ELR (cell line): ENCODE measurements at places on chromosomes 11 and 22.

DNA sequence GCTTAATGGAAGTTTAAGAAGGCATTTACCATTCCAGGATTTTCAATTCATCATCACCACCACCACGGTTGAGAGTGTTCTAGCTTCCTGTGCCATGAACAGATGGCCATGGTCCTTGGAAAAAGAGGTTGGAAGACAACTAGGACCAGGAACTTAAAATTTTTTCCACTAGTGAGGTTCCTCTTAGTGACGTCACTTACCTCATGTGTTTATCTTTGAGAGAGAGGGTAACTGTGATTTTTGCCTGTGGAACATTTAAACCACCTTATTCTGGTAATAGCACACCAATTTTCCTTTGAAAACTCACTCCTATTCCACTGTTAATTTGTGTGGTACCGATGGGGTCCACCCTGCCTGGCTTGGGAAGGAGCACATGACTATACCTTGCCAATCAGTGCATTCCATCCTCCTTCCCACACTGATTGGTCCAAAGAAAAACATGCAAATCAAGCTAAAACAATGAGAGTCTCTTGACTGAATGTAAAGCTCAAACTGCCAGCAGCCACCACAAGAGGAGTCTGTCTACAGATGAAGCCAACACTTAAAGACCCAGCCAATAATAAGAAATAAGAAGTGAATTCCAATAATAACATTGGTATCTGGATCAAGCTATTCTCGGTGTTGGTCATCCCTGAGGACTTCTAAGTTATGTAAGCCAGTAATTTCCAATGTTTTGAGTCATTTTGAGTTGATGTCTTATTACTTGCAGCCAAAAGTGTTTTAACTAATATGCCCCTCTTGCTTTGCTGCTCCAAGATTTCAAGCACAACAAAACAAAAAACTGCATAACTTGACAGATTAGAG lies 111.8 kb downstream of the MPPED2 start:
- DNase-seq, result no peak

DNA sequence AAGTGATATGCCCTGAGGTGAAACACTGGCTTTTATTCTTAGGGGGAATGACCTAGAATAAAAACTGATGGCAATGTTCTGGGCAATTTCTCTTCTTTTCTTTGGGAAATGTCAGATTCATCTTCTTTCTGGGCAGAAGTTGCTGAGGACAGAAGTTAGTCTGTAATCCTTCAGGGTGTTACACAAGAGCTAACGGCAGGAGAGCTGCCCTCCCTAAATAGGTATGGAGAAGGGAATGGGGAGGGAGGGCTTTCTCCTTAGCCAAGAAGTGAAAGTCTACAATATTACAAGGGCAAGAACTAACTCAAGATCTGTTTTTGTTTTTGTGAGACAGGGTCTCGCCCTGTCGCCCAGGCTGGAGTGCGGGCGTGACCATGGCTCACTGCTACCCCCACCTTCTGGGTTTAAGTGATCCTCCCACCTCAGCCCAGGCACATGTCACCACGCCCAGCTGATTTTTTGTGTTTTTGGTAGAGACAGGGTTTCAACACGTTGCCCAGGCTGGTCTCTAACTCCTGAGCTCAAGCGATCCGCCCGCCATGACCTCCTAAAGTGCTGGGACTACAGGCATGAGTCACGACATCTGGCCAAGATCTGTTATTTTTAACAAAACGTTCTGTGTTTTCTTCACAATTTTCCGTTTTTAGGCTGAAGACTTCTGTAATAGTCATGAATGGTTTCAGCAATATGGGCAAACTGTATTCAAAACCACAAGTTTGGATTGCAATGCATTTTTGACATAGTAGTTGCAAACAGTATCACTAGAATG lies 7.2 kb downstream of the PIWIL4 start:
- DNase-seq, result peak; percentile 42

- DNase-seq, result no peak
Observed at GRCh38 chr11:61340979-61341378, 8.0 kb downstream of the TKFC start.

DNA sequence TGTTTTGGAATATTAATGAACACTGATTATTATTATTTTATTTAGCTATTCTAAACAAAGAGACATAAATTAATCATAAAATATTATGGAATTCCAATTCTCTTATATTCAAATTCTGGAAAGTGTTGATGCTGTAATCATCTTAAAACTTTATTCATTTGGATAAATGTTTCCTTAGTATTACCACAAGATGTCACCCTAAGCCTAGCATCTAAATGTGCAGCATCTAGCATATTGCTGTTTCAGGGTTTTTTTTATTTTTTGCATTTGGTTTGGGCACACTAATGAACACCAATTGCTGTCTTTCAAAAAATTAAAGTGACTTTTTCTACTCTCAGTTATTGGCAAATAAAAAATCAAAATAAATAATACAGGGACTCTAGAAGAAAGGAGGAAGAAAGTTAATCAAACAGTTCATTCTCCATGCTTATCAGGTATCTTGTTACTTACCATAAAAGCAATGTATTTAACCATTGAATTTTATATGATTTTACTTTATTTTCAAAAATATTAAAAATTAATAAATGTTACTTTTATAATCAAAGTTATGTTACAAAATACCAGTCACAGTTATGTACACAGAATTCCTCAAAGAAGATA lies 31.8 kb downstream of the DLG2 start:
- peak; percentile 74 for DNase-seq

GRCh38 chr22:36406721-36407120 lies 19.0 kb upstream of the MYH9 start:
- no peak for DNase-seq

- DNase-seq, result peak; percentile 74
Observed at GRCh38 chr22:25368271-25368670, 148.8 kb downstream of the CRYBB2 start.

- peak; percentile 28 for DNase-seq
Observed at GRCh38 chr11:1453611-1454034, 33.0 kb downstream of the MOB2 start.

GRCh38 chr22:20773793-20774212 lies at the start of gene SERPIND1:
Gene SERPIND1, plus strand, starts transcription at chr22:20774113. Its CDS starts 5,200 bp downstream, at chr22:20779313.
- no peak for DNase-seq

GRCh38 chr11:133197425-133197824 lies 334.9 kb downstream of the OPCML start:
- no peak for DNase-seq

- no peak for DNase-seq
Observed at GRCh38 chr11:15119826-15120225, 5.1 kb downstream of the INSC start.

- no peak for DNase-seq
Observed at GRCh38 chr11:12790861-12791616, 116.8 kb downstream of the TEAD1 start.

- DNase-seq, result no peak
Observed at GRCh38 chr11:95503047-95503446, 272.0 kb upstream of the SESN3 start.

- no peak for DNase-seq
Observed at GRCh38 chr22:37801946-37802309, 5.8 kb upstream of the GCAT start.

DNA sequence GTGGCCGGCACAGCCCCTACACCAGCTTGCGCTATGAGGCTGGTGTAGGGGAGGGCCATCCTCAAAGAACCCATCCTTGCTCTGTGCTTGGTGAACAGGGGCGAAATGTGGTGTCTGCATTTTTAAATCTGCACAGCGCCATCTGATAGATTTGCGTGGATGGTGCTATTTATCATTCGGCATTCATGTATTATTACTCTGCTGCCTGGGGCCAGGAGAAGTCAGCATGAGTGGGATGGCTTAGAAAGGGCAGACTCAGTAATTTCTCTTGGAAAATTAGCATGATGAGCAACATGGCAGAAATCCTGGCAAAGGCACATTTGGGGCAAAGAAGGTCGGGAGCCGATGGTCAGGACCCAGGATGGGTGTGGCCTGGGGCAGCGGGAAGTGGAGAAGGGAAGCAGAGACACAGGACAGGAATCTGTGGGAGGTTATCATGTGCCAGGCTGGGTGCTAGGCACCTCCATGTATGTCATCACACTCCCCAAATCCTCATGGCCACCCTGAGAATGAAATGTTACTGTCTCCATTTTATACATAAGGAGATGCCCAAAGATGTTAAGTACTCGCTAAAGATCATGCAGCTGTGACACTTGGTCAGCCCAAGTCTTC lies 149.0 kb downstream of the CEP164 start:
- DNase-seq, result no peak

GRCh38 chr11:95093548-95093947 lies 3.9 kb downstream of the ENDOD1 start:
- DNase-seq, result no peak

GRCh38 chr11:47891886-47892285 lies 43.7 kb upstream of the NUP160 start:
- DNase-seq, result no peak

GRCh38 chr11:133997554-133997953 lies 40.8 kb upstream of the IGSF9B start:
- DNase-seq, result no peak

DNA sequence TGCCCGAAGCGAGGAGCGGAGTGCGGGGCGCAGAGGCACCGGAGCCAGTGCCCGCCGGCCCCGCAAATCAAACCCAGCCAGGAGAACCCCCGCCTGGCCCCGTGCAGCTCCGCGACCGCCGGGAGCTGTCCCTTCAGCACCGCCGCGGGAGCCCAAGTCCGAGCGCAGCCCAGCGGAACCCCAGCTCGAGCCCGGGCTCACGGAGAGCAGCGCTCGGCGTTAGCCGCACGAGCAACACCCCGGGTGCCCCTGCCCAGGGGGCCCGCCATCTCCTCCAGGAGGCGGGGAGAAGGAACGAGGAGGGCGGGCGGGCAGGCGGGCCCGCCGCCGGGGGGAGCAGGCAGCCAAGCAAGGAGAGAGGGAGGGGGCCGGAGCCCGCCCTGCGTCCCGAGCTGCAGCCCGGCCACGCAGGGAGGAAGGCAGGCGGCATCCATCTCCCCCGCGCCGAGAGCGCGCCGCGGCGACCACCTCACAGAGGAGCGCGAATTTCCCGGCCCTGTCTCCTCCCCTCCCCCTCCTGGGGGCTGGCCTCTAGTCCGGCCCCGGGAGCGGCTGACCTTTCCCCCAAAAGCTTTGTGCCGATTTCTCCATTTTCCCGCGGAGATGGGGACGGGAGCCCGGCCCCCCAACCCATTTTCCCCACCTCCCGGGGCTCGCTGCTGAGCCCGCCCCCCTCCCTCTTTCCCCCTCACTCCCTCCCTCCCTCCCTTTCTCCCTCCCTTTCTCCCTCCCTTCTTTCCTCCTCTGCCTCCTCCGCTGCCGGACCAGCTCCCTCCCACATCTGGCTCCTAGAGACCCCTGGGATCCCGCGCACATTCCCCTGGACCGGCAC lies 621 bp downstream of the KCNC1 start:
- DNase-seq, result peak; percentile 73

- DNase-seq, result no peak
Observed at GRCh38 chr11:80635178-80635577, 1194.3 kb upstream of the TENM4 start.

- DNase-seq, result peak; percentile 99
Observed at GRCh38 chr22:46754110-46754799, 8.2 kb upstream of the TBC1D22A start.

GRCh38 chr11:7612056-7612660 lies 61.1 kb downstream of the CYB5R2 start:
- DNase-seq, result no peak

DNA sequence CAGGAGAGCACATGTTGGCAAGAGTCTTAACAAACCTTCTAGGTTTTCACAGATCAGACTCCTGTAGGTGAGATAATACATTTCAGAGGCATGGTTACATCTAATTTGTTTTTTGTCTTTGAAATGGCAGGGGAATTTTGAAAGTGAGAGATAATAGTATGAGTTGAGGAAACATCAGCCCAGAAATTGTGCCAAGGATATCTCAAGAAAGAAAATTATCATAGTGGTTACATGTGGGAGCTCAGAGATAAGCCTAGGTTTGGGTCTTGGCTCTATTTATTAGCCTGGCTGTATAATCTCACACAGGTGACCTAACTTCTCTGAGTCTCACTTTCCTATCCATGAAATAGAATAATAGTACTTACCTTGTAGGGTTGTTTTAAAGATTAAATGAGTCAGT lies 443 bp downstream of the BTBD18 start:
- no peak for DNase-seq

DNA sequence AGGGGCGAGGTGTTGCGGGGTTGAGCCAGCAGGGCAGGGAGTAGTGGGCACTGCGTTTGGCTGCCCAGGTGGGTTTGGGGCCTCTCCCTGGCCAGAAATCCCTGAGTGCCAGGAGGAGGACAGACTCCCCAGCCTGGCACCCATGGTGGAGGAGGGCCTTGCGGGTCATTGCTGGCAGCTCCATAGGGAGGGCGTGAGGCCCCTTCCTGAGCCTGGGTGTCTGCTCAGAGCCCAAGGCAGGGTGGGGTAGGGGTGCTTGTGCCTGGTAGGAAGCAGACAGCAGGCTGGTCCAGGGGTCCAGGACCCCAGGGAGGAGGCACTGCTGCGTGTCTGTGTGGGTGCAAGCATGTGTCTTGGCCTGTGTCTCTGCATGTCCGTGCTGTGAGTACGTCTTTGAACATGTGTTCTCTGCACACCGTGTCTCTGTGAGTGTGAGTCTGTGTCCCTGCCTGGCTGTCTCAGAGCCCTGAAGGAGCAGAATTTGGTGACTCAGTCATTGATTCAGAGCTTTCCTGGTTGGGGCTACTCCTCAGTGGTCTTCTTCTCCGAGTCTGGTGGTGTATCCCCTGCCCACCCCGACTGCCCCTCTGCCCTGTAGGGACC lies 3.9 kb downstream of the TSPAN4 start:
- peak; percentile 78 for DNase-seq

DNA sequence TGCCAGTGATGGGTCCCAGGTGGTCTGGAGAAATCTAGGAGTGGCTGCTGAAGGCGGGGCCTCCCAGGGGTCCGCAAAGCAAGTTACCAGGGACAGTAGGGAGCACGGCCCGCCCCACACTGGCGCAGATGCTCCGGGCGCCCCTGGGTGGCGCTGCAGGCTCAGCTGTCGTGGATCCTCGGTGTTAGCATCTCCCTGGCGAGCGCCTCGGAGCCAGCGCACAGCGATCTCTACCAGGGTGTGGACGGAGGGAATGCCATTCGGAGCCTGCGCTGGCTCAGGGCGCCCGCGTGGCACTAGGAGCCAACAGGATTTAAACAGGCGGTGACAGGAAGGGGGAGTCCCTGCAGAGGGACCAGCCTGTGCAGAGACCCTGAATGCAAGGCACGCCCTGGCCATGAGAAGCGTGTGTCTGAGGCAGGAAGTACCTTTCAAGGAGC lies 20.2 kb downstream of the FADS3 start:
- peak; percentile 83 for DNase-seq
